ENCODE measurements at places on chromosomes 4 and X.

DNA sequence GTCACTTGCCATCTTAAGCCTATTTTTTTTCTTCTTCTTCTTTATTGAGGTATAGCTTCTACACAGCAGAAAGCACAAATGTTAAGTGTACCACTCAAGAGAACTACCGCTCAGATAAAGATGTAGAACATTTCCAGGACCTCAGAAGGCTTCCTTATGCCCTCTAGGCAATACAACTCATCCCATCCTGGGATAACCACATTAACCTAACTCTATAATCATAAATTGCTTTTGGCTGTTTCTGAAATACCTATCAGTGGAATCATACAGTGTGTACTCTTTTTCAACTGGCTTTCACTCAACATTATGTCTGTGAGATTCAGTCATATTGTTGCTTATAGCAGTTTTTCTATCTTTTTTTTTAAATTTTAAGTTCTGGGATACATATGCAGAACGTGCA, 51.7 kb downstream of the ARFIP1 start:
- no peak for DNase-seq

- DNase-seq: no peak
Observed at GRCh38 chr4:15370296-15370695, 57.5 kb upstream of the C1QTNF7 start.

- DNase-seq: no peak
Observed at GRCh38 chr4:7553280-7553679, 118.5 kb upstream of the PSAPL1 start.

DNA sequence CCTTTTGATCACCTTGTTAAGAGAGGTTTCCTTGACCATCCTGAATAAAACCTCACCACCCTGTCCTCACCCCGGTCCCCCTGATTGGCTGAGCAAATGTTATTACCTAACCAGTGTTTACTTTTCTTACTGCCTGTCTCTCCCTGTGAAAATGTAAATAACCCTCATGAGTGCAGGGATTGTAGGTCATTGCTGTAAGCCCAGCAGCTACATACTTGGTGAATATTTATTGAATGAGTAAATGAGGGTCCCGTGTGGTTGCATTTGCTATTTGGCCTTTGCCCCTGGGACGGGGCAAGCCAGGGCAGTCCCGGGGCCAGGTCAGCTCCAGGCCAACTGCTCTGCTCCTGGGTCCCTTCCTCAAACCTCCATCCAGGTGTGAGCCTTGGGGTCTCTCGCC, 55.5 kb upstream of the CLCN4 start:
- no peak for DNase-seq

DNA sequence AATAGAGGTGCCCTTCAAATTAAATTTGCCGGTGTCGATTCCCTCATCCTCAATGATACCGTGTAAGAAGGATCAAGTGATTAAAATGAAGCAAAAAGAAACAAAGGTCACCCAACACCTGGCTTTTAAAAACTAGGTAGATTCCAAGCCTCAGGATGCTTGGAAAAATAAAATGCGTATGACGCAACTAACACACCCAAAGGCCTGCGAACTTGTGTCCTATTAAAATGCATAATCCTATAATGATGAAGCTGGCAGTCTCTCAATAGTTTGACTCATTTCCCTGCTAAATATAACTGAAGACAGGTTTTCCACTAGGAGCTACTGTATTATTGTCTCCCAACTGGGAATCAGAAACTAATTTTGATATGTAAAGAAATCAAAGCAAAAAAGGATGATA, 263.2 kb downstream of the DHX15 start:
- DNase-seq: peak; percentile 54

- DNase-seq: peak; percentile 1
Observed at GRCh38 chrX:39258331-39258730, 457.1 kb downstream of the MID1IP1 start.

DNA sequence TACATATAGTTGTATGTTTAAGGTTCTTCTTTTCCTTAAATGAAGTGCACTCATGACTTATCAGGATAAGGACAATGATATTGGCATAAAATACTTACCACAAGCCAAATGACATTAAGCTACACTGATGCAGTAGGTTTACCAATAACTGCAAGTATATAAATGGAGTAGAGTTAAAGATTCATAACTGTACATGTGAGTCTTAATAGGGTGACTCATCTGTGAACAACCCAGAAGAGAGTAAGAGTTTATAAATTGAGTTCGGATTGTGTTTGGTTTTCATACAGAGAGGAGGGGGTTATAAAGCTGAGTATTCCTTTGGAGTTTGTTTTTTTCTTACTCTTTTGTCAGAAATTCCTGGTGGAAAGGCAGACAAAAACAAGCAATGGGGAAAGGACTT, 144.8 kb downstream of the TLL1 start:
- no peak for DNase-seq

- DNase-seq: no peak
Observed at GRCh38 chr4:18050448-18050847, 28.9 kb upstream of the LCORL start.

DNA sequence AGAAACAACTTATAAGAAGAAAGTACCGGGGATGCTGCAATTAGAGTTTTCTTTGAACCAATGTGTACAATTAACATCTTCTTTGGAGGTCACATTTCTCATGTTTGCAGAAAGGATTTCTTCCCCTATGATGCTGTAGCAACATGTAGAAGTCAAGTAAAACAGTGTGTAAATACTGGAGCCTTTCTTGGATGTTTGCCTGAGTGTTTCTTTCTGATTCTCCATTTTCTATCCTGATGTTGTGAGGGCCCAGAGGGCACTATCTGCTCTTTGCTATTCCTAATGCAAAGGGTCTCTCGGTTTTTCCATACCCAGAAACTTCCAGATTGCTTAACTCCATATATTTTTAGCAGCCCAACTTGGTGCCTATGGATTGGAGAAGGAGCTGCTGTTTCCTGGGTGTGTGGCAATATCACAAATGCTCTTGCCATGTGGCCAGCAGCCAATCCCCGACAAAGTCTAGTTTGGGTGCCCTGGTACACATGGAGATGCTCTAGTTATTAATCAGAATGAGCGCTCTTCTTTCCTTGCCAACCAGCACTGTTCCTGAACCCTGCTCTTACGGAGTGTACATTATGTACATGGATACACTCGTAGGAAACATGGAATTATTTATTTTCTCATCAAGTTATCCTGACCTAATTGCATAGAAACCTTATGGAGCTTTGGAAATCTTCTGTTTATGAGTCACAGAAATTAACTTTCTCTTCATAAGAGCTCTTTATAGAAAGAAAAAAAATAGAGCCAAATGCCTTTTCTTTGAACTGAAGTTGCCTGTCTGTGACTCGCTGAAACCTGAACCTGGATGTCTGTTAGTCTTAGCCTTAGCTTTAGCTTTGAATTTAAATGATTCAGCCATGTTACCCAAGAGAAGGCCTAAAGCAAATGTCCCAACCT, 67.0 kb upstream of the GPC4 start:
- no peak for DNase-seq

DNA sequence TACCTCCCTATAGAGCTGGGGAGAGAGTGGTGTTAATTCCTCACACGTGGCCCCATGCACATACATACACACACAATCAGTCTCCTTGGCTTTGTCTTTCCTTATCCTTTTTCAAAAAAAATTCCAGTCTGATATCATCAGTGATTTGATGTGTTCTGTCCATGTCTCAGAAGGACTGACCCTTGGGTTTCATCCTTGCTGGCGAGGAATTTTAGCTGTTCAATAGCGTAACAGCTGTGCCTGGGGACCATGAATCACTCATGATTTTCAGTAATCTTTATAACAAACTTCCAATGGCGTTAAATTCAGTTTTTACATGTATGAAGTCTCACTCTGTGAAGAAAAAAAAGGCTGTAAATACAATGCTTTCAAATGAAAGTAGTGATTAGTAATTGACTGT, 204.6 kb downstream of the RBMX2 start:
- DNase-seq: no peak

All from LoVo (cell line).